ENCODE measurements at places on chromosomes 4 and X.
A peak's percentile ranks its signal among the peaks of the same experiment; 100 is the strongest.

- no peak for DNase-seq
Observed at GRCh38 chr4:77893451-77893850, 30.8 kb downstream of the MRPL1 start.

DNA sequence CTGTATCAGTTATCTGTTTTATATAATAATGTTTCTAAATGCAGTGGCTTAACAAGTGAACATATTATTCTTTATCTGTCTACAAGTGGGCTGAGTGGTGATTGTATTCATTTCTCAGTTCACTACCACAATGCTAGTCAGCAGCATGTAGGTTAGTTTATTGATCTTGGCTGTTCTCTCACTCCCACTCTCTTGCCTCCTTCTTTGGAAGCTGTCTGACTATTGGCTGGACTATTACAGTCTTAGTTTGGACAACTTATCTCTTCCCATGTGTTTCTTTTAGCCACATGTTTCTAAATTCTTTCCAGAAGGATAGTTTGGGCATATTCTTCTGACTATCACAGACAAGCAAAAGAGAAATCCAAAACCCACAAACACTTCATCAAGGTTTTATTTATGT is 459.5 kb upstream of the AGA start:
- no peak for DNase-seq

DNA sequence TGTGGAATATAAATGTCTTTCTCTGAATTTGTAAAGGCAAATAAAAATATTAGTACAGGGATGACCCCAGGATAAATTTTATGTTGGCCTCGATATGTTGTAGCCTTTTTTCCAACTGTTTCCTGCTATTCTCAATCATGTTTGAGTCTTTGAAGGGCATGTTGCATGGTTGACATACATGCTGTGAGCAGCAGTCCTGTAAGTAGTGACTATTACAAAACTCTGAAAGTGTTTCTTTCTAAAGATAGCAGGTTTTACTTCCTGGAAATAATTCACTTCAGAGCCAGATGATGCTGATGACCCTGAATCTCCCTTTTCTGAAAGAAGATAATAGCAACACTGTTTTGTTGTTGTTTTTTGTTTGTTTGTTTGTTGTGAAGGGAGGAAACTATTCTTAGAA is 393.0 kb upstream of the GNPDA2 start:
- DNase-seq: no peak

DNA sequence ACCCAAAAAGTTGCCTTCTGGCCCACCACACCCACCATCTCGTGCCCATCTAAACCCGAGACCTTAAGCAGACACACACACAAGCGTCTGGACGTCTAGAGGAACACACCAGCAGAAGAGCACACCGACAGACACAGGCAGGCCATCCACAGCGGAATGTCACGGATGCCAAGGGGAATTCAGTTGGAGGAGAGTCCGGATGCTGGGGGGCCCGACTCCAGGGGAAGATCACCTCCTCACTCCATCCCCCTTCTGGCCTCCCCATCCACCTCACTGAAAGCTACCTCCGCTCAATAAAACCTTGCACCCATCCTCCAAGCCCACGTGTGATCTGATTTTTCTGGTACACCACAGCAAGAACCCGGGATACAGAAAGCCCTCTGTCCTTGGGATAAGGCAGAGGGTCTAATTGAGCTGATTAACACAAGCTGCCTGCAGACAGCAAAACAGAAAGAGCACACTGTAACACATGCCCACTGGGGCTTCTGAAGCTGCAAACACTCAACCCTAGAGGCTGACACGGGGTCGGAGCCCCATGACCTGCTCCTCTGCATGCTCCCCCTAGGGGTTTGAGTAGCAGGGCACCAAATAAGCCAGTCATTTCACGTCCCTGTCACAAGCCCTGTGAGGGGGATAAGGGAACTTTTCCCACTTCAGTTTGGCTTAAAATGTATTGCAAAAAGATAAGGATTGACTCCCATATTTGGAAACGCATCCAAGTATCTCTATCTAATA is 339.6 kb upstream of the PCDH10 start:
- no peak for DNase-seq

- no peak for DNase-seq
Observed at GRCh38 chr4:111466811-111467604, 678.2 kb upstream of the FAM241A start.

DNA sequence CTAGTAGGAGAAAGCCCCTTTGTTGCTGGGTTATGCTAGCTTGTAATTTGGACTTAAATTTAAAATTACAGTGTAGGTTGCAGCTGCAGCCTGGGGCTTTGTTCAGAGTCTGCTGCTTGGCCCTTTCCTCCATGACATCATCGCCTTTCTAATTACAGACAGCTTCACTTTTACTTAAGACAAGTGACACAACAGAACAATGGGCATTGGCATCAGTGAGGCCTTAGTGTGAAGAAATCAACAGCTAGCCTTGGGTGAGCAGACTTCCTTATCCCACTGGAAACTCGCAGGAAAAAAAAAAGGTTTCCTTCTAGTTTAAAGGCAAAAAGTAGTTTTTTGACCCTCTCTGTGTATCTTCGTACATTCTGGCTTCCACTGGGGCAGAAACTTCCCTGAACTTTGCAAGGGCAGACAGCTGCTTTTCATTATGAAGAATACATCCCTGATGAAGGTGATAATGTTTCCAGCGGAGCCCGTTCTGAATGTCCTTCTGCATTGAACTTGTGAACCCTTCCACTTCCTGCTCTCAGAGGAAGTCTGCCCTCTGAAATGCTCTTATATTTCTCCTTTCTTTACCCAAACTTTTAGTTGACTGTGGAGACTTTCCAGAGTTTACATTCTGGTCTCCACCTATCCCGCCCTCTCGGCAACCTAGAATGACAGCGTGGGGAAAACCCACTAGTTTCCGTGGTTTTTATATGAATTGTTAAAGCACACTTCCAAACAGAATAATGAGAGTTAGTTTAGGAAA is 123.2 kb upstream of the FAM9C start:
- no peak for DNase-seq

- no peak for DNase-seq
Observed at GRCh38 chr4:152462047-152462446, 73.8 kb downstream of the FBXW7 start.

DNA sequence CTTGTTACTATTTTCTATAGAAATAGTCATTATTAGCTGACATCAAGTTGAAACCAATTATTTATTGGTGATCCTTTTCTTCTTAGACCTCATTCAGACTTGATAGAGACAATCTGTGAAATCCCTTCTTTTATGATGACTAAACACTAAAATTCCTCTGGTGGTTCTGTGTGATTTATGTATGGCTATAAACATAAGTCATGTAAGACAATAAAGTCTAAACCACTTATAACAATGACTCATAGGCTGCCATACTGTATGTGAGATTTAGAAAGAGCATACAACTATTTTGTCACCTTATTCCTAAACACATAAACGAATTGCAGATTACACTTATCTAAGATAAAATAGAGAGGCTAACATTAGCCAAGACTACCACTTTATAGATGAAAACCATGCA is 101.1 kb upstream of the PRR32 start:
- DNase-seq: no peak

- no peak for DNase-seq
Observed at GRCh38 chr4:33482773-33483172, 2761.5 kb downstream of the ARAP2 start.

DNA sequence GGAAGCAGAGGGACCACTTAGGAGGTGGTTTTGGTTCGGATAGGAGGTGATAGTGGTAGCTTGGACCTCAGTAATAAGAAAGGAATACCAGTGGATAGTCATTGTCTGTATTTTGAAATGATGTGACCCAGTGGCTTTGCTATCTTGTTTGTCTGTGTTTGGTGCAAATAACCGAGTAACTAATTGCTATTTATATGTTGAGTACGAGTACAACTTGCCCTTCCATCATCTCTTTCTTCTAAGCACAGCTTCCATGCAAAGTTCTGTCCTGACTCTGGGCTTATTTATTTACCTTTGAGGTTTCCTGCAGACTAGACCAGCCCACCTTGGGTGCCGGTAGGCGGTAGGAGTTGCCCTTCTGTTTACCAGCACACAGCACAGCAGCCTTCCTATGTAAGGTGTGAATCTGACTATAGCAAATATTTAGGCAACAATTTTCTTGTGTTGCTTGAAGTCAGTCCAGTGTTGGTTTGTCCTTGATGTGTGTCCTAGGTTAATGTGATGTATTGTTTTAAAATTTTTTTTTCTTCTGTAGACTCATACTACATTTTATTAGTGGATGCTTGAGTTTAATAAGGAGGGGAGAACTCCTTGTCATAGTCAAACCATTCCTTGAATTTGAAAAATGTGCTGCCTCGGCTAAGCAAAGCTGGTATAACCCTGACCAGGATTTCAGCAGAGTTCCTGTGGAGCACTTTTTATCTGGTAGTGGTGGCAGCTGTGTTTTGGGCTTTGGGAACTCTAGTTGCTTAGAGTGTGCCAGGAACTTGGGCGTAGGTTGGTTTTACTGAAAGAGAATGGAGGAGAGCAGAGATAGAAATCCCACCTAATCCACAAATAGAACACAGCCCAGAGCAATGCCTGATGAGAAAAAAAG is 21.9 kb downstream of the PTTG2 start:
- no peak for DNase-seq

GRCh38 chrX:72621163-72621562 is 48.5 kb upstream of the HDAC8 start:
- DNase-seq: no peak

GRCh38 chr4:85005865-85006377 is 39.4 kb upstream of the WDFY3 start:
- no peak for DNase-seq

GRCh38 chr4:181301735-181302710 is 941.2 kb upstream of the TENM3 start:
- DNase-seq: peak; percentile 67

- DNase-seq: no peak
Observed at GRCh38 chrX:21883258-21883657, 27.5 kb downstream of the YY2 start.

DNA sequence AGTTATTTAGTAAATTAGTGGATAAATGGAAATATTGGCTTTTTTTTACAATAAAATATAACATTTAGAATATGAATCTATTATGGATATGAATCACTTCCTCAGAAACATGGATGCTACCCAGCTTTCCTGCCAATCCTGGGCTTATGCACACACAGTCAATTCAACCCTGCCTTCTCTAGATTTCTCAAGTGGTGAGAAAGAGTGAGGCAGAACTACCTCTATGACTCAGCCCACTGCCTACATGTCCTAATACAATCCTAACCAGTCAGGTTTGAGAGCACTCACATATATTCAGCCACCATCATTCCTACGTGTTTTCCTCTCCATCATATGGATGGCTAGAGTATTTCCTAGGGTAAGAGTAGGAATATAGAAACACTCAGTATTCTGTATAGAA is 91.1 kb upstream of the ANKRD50 start:
- no peak for DNase-seq

DNA sequence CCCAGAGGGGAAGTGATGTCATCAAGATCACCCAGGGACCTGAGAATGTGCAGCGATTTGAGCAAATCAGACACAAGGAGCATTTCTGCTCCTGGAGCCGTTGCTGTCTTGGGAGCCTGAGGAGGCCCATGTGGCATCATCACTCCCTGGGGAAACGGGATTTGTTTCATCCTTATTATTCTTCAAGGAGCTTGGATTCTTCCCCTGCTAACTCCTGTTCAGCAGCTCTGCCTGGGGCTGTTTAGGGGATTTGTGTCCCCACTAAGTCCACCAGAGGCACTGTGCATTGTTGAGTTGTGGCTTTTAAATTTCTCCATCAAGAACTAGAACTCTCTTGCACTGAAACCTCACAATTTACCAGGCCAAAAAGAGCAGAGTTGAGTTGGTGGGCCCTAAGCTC is 104.2 kb upstream of the MSX1 start:
- DNase-seq: no peak

DNA sequence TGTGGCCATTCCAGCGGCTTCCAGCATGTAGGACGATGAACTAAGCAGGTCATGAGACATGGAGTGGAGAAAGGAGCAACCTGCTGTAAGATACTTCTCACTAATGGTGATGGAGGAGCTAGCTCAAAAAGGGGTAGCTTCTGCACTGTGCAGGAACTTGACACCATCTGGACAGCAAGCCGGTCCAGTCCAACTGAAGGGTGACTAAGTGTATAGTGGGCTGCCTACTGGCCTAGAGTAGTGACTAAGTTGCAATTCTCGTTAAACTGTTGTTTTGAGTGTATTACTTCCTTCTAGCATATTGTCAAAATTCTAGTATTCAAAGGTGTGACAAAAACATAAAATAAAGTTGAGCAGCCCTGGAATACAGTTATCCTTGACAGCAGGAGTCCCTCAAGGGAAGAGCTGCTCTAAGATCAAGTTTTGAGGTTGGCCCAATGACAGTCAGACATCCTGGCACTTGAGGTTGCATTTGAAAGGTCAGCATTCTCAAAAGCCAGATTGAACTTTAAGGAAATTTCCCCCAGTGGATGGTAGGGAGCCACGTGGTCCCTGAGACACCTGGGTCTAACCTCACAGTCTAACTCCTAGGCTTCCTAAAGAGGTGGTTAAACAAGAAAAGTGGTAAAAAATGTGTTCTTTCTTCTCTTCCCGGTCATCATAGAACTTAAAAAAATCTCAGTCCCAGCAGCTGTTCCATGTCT is 8.0 kb downstream of the CETN2 start:
- no peak for DNase-seq

DNA sequence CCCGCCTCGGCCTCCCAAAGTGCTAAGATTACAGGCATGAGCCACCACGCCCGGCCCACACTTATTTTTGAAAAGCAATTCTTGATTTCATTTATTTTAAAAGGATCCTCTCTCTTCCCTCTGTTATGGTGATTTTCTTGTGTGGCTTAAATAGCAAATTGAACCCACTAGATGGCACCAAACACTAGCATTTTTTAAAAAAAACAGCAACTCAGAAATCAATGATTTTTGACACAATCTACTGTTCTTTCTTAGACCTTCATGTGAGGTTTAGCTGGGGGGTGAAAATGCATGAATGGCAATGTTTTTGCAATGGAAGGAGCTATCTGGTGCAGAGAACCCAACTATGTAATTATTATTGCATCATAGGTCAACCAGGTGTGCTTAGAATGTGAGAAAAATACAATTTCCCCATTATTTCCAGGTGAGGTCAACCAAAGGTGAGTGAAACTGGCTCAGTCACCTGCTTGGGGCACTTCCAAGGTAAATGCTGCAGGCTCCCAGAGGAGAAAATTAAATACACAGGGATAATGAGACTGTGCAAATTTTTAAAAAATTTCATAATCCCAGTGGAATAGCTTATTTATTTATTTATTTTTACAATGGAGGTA is 226.7 kb upstream of the PRKX start:
- DNase-seq: no peak

GRCh38 chrX:53362449-53362848 is 60.0 kb downstream of the SMC1A start:
- DNase-seq: no peak

GRCh38 chr4:10157478-10158332 is 41.1 kb upstream of the WDR1 start:
- peak; percentile 14 for DNase-seq
